ELR (cell line): ENCODE measurements at places on chromosomes 5 and 9.

DNA sequence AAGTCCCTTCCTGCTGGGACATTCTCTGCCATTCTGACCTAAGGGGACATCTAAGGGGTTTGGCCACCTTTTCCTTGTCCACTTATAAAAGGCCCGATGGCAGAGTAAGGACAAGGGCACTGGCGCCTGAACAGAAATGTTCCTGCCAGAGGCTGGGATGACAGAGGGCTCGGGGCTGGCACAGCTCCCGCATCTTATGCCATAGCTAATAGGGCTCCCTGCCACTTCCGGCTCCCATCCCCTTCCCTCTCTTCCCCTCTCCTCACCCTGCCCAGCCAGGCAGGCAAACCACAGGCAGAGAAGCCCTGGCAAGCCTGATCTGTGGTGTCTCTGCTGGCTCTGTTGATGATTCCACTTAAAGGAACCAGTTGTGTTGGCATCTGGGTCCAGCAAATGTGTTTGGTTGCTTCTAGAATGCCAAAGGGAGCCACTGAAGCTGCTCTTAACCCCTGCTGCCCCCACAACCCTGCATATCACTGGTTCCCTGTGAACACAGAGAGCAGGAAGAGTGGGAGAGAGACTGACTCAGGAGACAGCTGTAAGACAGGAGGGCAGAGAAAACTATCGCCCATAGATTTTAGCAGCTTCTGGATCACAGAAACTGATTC is 18.4 kb upstream of the ADRA1B start:
- DNase-seq = no peak

GRCh38 chr9:28999806-29000205 is 1426.5 kb upstream of the C9orf72 start:
- peak; percentile 67 for DNase-seq

DNA sequence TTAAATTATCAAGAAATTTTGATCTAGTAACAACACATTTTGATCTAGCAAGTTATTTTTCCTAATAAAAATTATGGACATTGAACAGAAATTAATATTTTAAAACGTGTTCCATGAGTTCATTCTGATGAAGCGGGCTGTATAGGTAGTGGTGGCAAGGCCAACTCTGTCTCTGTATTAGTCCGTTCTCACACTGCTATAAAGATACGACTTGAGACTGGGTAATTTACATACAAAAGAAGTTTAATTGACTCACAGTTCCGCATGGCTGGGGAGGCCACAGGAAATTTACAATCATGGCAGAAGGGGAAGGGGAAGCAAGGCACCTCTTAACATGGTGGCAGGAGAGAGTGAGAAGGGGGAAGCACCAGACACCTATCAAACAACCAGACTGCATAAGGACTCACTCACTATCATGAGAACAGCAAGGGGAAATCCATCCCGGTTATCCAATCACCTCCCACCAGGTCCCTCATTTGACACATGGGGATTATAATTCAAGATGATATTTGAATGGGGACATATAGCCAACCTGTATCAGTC is 61.2 kb downstream of the TMEM232 start:
- DNase-seq = no peak

- no peak for DNase-seq
Observed at GRCh38 chr9:14967450-14968321, 57.5 kb upstream of the FREM1 start.

DNA sequence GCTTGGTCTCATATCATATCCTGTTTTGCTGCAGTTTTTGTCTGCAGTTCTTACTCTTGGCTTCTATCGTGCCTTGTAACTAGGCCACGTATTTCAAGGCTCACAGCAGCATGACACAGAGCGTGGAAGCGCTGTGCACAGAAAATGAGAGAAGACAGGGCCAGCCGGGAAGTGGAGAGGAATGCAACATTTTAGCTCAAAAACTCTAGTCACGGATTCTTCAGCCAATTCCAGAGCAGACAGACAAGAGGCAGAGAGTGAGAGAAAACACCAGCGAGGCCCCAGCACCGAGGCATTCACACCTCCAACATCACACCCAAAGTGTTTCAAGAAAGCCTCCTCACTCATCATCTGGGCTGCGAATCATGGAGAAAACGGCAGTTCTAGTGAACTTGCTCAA is 160.8 kb downstream of the DNAH5 start:
- DNase-seq = no peak
